ENCODE measurements at places on chromosomes 7 and 10. TPM values are rescaled to one million over a fixed set of nuclear protein-coding genes. Genes with fewer than 3 reads are reported as not detected.

TMEM225B gene
- 0.52 TPM for total RNA-seq

PRKCQ gene
- not detected for total RNA-seq

ASZ1 gene
- not detected for total RNA-seq

SLC35B4 gene
- 19.8 TPM for total RNA-seq

GHRHR gene
- total RNA-seq, result not detected

SRRM3 gene
- 0.26 TPM for total RNA-seq

CALHM3 gene
- not detected for total RNA-seq

FAM25C gene
- total RNA-seq, result not detected

ACTL6B gene
- not detected for total RNA-seq

NKX1-2 gene
- not detected for total RNA-seq

PPP1R3C gene
- total RNA-seq, result 201 TPM

ERCC6 gene
- total RNA-seq, result 90.2 TPM

CAMK1D gene
- 7.2 TPM for total RNA-seq

IQUB gene
- 0.85 TPM for total RNA-seq

ABCB1 gene
- total RNA-seq, result 1.5 TPM

PIP gene
- not detected for total RNA-seq

SFXN2 gene
- 6.7 TPM for total RNA-seq

TMEM270 gene
- total RNA-seq, result not detected

HYAL4 gene
- total RNA-seq, result not detected

BLNK gene
- total RNA-seq, result not detected

NDUFB8 gene
- total RNA-seq, result 136 TPM

CEP41 gene
- 7.5 TPM for total RNA-seq

ZNF22 gene
- total RNA-seq, result 9.5 TPM

ATP6V1F gene
- total RNA-seq, result 101 TPM

UTF1 gene
- not detected for total RNA-seq

TRIL gene
- total RNA-seq, result 1.8 TPM

SPDYE5 gene
- total RNA-seq, result not detected

C10orf88 gene
- 19.0 TPM for total RNA-seq

KCP gene
- 0.69 TPM for total RNA-seq

HTR5A gene
- total RNA-seq, result not detected

MRC1 gene
- under 0.01 TPM for total RNA-seq

AGR3 gene
- not detected for total RNA-seq

PSMC2 gene
- total RNA-seq, result 169 TPM

FEZF1 gene
- not detected for total RNA-seq

MET gene
- total RNA-seq, result 55.3 TPM

FOXL3 gene
- not detected for total RNA-seq

RAB19 gene
- total RNA-seq, result not detected

PKD2L1 gene
- not detected for total RNA-seq

TSPAN15 gene
- total RNA-seq, result 1.7 TPM

SAMD9L gene
- 14.1 TPM for total RNA-seq

COL28A1 gene
- 0.17 TPM for total RNA-seq

CDK14 gene
- 35.8 TPM for total RNA-seq

SPAG6 gene
- total RNA-seq, result not detected

MRLN gene
- not detected for total RNA-seq

CUTC gene
- total RNA-seq, result 20.3 TPM

PODXL gene
- 1.6 TPM for total RNA-seq

OR6V1 gene
- total RNA-seq, result not detected

TDRD1 gene
- 0.13 TPM for total RNA-seq

ADRB1 gene
- not detected for total RNA-seq

MTG1 gene
- total RNA-seq, result 19.9 TPM

FAM237B gene
- not detected for total RNA-seq

HABP2 gene
- not detected for total RNA-seq

RELN gene
- 200 TPM for total RNA-seq

CALU gene
- total RNA-seq, result 1,126 TPM

KIAA1549 gene
- 1.6 TPM for total RNA-seq

CCZ1 gene
- 43.1 TPM for total RNA-seq

All from smooth muscle cell of the pulmonary artery (primary cell).